Glomerular endothelial cell (primary cell): ENCODE measurements at places on chromosomes 12 and 14.

DNA sequence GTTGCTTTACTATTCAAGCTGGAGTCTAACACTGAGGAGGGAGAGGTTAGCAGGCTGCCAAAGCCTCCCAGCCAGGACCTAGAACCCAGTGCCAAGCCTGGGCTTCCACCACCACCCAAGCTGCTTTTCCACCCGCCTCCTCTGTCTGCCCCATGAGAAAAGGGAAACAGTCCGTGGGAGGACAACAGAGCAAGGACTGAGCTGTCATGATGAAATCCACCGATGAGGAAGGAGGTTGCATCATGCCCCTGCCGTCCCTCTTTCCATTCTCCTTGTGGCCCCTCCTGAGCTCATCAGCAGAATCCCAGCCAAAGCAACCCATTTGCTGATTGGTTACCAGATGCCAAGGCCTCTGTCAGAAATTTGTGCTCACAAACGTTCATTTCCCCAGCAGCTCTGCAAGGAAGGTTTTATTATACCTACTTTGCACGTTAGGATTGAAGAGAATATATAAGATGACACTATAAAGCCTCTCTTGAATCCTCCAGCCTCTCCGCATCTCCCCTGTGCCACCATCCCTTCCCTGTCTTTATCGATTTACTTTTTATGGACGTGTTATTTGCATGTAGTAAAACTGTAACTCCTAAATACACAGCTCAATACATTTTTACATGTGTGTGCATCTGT is 6.3 kb upstream of the SERPINA1 start:
- DNase-seq: no peak

- no peak for DNase-seq
Measured at GRCh38 chr14:52055167-52055566, 13.7 kb downstream of the NID2 start.

DNA sequence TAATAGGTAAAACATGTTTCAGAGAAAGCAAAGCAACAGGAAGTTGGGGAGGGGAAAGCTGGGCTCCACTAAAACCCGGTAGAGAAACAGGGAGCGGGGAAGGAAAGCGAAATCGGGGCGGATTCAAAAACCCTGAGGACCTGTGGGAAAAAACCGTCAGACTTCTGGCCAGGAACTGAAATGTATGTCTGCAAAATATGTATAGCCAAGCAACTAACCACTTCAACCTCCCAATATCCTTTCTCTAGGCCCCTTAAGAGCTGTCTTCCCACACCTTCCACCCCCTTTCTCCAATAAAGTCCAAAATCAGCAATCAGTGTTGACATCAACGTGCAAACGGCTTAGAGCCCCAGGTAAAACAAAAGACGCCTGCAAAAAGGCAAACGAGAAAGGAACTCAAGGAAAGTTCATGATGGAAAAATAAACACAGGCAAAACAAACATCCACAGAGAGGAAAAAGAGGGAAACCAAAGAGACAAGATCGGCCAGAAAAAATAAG is 32.8 kb downstream of the SIX1 start:
- no peak for DNase-seq

- no peak for DNase-seq
Measured at GRCh38 chr12:81094718-81095360, 17.0 kb downstream of the ACSS3 start.

GRCh38 chr14:89700801-89701200 is 253.7 kb downstream of the EFCAB11 start:
- no peak for DNase-seq

- no peak for DNase-seq
Measured at GRCh38 chr12:117076410-117077372, 22.5 kb downstream of the TESC start.

GRCh38 chr14:55707365-55707804 is 127.4 kb downstream of the KTN1 start:
- no peak for DNase-seq

GRCh38 chr14:63543826-63544406 is 739 bp upstream of the PPP2R5E start:
- no peak for DNase-seq

GRCh38 chr12:20260851-20261250 is 107.5 kb upstream of the PDE3A start:
- DNase-seq: no peak

GRCh38 chr12:119627686-119628085 is 34.1 kb downstream of the TMEM233 start:
- DNase-seq: no peak

- no peak for DNase-seq
Measured at GRCh38 chr14:60757567-60758002, 23.0 kb downstream of the MNAT1 start.

DNA sequence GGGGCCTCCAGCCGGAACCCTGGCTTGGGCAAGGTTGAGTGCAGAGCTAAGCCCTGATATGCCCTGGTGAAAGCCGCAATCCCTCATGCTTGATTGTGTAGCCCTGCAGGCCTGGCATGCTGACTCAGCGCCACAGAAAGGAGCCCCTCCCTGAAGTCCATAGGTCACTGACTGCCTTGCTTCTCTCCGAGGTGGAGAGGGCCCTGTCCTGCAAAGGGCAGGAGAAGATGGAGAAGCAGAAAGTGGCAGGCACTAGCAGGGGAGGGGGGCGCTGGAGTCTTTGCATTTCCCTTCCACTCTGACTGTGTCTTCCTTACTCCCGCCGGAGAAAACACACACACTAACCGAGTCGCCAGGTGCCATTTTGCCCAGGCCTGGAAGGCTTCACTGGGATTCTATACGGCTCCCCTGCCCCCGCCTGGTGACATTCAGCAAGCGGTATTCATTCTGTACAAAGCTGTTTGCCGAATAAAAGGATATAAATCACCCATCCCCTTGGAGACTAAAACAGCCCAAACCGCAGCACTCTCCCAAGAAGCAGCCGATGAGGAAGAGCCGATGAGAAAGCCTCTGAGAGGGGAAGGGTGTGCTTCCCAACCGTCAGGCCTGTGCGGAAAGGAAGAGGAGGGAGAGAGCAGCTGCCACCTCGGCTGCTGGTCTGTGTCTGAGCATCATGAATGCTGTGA is 69.8 kb downstream of the SLC6A12 start:
- no peak for DNase-seq

- DNase-seq: no peak
Measured at GRCh38 chr14:100791348-100791735, 34.6 kb upstream of the MEG3 start.

DNA sequence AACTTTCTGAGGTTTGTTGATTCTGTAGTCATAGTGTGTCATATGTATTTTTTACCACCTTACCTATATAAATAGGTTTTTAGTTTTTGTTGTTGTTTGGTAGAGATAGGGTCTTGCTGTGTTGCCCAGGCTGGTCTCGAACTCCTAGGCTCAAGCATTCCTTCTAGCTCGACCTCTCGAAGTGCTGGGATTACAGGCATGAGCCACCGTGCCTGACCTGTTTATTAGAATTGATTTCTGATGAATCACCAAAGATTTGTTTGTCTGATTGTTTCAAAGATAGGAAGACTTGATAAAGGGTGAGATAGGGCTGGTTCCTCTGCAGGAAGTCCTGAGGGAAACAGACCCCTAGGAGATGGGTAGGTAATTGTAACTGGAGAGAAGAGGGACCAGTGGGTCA is 481.6 kb downstream of the PCNX1 start:
- no peak for DNase-seq

DNA sequence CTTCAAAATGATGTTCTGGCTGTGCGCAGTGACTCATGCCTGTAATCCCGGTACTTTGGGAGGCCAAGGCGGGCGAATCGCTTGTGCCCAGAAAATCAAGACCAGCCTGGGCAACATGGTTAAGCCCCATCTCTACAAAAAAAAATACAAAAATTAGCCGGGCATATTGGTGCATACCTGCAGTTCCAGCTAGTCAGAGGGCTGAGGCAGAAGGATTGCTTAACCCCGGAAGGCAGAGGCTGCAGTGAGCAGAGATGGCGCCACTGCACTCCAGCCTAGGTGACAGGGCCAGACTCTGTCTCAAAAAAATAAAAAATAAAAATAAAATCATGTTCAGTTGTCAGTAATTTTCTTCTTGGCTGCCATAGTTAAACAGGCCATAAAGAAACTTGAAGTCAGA is 245.9 kb upstream of the USP15 start:
- DNase-seq: no peak

GRCh38 chr12:131356485-131357184 is 354.3 kb upstream of the SFSWAP start:
- no peak for DNase-seq

GRCh38 chr14:94138251-94138650 is 8.8 kb upstream of the IFI27L2 start:
- no peak for DNase-seq

GRCh38 chr12:121916719-121917118 is 1.7 kb upstream of the CFAP251 start:
- DNase-seq: no peak

- no peak for DNase-seq
Measured at GRCh38 chr14:54209511-54210250, 187.1 kb upstream of the CDKN3 start.

DNA sequence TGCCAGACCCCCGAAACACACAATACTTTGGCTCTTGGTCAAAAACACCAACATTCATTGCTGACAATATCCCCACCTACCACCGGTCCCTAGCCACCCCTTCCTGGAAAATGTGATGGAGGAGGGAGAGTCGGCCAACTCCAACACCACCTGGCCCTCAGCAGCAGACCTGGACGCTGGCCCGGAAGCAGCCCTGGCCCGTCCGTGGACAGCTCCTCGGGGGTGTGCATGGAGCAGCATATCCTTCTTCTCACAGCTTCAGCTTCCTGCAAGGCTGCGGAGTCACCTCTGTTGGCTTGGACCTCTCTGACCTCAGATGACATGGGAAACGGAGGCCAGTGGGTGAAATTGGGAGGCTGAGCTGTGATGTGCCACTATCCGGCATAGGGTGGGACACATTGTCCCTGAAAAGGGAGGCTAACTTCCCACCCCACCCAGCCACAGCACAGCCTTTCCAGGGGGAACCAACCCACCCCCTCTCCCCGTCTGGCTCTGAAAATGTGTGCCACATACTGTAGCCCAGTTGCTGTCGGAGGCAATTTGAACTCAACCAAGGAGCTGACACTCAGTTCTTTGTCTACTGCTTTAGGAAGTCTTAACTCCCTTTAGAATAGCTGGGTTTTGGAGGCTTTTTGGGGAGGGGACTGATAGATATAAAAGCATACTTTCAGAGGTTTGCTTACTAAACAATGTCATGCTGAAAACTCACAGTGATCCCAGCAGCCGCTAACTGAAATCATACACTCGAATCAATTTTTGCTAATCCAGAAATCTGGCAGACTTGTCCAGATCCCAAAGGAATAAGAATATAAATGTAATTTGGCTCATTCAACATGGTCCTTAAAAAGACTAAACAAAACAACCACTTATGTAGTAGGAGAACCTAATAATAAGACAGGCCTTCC is 43.1 kb upstream of the LTA4H start:
- DNase-seq: no peak

DNA sequence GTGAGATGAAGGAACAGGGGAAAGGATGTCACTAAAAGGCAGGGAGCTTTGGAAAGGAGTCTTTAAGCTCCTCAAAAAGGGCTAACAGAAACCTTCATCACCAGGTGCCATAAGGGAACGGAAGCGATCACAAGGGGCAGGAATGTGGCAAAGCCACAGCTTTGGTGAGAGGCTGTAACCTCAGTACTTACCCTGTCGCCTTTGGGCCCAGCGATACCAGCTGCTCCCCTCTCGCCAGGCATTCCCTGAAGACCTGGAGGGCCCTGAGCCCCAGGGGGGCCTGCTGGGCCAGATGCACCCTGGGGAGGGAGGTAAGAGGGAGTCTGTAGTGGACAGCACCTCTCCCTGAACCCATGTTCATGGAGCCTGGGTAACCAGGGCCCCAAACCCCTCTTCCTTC is 18.9 kb downstream of the TMEM106C start:
- no peak for DNase-seq

GRCh38 chr12:93358821-93359220 is 18.9 kb upstream of the NUDT4 start:
- no peak for DNase-seq

DNA sequence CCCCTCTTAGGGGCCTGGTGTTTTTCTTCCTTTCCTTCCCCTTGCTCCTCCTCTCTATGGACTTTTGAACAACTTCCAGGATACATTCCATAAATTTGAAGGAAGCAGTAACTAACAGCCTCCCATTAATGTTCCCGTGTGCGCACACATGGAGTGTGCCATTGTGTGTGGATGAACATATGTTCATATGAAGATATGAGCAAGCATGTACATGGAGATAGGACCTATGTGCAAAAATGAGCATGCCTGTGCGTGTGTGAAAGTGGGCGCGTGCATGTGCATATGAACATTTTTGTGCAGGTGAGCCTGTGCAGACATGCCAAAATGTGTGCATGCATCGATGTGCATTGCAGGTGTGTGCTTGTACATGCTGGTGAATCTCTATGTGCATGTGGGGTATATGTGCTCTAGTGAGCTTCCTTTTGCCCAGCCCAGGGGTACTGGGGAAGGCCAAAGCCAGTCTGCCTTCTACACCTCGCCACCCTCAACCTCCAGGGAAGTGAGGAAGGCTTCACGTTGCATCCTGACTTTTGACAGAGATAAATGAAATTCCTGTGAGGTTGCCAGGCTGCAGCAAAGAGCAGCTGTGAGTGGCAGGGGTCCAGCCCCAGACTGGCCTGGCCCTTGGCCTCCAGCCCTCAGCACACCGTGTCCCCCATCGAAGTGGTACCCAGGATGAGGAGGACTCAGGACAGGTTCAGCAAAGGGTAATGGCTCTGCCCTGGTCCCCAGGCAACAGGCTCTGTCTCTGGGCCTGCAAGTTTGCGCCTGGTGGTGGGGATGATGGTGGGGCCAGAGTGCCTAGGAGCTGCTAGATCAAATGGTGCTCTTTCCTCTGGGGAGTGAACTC is 21.1 kb upstream of the PGF start:
- no peak for DNase-seq

- no peak for DNase-seq
Measured at GRCh38 chr12:114479831-114480230, 73.9 kb upstream of the TBX5 start.

- DNase-seq: no peak
Measured at GRCh38 chr12:30930641-30931040, 4.1 kb downstream of the TSPAN11 start.

DNA sequence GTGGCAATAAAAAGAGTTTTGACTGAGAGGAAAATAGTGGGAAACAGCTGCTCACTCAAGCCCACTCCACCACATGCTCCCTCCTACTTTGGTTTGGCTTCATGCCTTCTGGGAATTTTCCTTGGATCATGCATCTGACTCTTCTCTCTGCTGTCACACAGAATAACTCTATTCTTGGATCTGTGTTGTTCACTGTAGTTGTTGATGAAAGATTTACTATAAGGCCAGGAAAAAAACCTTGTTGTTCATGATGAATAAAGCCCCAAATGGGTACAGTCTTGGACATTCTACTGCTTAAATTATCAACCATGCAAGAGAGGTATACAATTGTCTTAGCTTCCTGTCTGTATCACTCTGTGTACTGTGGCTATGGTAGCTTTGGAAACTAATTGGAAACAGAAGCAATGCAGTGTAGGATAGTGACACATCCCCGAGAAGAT is 70.5 kb downstream of the TMX1 start:
- DNase-seq: peak; percentile 25

DNA sequence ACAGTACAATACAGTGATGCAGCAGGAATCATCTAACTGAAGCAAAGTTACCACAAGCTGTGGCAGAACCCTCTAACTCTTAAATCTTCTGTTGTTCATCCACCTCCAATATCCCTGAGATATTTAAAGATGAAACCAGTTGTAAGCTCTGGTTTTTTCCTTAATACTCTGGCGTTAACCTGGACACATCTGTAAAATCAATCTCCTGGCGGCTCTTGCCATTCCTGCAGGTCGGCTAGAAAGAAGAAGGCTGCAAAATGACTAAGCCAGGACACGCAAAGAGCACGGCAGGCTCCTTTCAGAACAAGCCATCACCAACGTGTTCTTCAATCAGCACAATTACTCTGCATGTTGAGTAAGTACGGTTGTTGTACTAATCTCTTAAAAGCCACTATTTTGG is 309.3 kb downstream of the MED13L start:
- DNase-seq: no peak
